ENCODE measurements at places on chromosomes 2 and 18.

DNA sequence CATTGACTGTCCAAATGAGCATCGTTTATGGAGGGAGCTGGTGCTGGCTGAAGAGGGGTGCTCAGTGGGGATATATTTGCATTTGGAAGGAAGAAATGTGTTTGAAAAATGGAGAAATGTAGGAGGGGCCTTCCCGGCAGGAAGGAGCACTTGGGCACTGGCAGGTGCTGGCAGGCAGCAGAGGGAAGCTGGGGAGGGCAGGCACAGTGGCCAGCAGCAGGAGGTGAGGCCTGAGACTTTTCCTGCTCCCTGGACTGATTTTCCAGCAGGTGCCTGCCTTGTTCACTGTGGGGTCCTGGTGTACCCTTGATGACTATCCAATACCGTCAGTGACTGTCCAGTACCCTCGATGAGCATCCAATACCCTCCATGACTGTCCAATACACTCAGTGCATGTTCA, 20.8 kb upstream of the HPCAL1 start:
- no peak for DNase-seq

- no peak for DNase-seq
Observed at GRCh38 chr18:59967878-59968277, 68.1 kb downstream of the PMAIP1 start.

GRCh38 chr2:229646186-229646723, 68.1 kb downstream of the DNER start:
- DNase-seq = no peak

DNA sequence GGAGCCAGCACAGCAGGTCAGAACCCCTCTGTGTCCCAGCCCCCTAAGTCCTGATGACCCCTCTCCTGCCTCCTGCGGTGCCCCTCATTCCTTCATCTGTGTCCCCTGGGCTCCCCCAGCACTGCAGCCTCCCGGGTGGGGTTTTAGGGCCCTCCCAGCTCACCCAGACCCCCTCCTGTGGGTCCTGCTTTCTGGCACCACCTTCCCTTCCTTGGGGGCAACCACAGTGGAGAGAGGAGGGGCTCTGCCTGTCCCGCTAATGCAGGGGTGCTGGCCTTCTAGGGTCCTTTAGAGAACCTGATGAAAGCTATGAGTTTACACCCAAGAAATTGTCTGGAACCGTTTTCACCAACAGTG, 42.7 kb upstream of the ALPP start:
- no peak for DNase-seq

DNA sequence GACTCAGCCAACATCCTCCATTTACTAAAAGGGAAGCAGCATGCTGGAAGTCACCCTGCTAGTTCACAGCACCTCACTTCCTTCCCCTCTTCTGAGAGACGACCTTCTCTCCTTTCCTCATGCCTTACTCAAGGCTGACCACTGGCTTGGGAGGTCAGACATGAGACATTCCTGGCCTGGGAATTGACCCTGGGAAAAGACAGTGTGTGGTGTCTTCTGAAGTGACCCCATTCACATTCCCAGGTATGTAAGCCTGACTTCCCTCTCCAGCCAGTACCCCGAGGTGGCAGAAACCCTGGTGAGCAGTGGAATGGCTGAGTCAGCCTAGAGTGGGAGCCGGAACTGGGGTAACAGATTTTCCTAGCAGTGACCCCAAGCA, 92.4 kb downstream of the PLB1 start:
- DNase-seq = no peak

GRCh38 chr2:170715062-170715931, at the start of gene SP5:
SP5 (plus strand) TSS chr2:170715337; CDS start chr2:170715513, 176 bp downstream.
- DNase-seq = no peak

GRCh38 chr2:124066776-124067175, 41.7 kb downstream of the CNTNAP5 start:
- no peak for DNase-seq

DNA sequence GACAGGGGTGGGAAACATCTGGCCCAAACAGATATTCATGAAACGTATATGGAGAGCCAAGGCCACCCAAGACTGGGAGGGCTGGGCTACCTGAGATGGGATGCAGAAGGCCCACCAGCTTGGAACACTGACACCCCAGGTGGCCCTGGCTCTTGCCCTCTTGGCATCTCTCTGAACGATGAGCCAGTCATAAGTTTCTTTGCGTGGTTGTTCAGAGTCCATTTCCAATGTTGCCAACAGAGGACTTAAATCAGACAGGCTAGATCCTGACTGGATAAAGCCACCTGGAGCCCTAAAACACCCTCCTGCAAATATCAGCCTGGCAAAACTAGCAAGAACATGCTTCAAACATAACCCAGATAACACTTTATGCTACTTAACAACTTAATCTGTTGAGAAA, 42.6 kb downstream of the LPIN2 start:
- no peak for DNase-seq

DNA sequence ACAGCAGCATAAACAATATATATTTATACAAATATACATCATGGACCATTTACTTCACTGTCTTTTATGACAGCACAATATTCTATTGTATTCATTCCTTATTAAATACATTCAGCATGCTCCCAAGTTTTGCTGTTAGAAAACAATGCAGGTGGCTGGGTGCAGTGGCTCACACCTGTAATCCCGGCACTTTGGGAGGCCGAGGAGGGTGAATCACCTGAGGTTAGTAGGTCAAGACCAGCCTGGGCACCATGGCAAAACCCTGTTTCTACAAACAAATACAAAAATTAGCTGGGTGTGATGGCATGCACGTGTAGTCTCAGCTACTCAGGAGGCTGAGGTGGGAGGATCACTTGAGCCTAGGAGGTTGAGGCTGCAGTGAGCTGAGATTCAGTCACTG, 39.0 kb downstream of the NPC1 start:
- no peak for DNase-seq

- no peak for DNase-seq
Observed at GRCh38 chr2:101440127-101440738, 34.7 kb downstream of the RFX8 start.

GRCh38 chr2:95031726-95032116, 6.2 kb downstream of the MAL start:
- DNase-seq = no peak

DNA sequence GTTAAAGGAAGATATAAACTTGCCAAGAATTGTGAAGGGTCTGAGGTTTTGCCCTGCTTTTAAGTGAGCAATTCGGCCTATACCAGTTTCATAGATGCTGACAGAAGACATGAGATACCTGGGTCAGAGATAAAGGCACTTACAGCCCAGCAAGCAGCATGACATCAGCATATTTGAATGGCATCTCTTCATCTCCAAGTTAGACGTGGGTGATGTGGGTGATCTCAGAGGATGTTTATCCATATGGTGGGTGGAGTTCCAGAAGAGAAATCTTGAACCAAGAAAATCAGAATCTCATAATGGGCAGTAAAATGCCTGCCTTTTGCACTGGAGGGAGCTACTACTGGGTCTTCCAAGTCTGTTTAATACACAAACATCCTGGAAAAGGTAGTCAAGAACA, 44.7 kb downstream of the GYPC start:
- no peak for DNase-seq

DNA sequence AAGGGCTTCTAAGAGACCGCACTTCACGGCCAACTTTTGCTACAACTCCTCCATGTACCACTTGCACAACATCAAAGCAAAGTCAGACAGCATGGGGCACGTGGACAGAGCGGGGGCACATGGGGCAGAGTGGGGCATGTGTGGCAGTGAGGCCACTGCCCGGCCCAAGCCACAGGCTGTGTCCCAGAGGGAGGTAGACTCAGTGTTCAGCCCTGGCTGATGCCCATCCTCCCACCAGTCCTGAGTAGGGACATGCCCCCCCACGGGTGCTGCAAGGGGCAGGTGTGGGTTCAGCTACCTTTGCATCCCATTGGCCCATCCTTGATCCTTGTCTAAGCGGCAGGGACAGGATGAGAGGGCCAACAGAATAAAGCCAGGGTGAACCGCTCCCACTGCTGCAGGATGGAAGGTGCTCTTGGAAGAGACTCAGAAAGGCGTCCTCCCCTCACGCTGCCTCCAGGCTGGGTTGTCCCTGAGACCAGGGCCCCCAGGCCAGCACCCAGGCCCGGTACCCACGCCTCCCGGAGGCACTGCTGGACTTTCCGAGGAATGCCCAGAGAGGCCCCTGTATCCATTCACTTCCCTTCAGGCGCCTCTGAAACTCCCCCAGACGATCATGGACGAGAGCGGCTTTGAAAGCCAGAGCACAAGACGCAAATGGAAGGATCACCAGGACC, 218.2 kb downstream of the NDUFA10 start:
- DNase-seq = no peak

DNA sequence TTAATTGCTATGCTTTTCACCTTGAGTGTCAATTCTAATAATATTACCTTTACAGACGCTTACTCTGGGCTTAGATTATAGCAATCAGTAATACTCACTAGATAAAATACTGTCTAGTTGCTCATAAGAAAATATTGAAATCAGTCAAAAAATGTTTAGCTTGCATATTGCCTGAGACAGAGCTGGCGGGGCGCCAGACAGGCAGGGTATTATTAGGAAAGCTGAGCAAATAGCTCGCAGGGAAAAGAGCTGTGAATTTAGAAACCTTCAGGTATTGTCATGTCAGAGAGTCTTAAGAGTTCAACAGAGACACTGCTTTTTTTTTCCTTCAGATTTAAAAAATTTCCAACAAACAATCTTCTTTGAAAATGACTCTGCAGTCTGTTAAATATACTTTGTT, 118.4 kb downstream of the MEIS1 start:
- no peak for DNase-seq

- DNase-seq = no peak
Observed at GRCh38 chr2:65658881-65659280, 226.5 kb upstream of the SPRED2 start.

DNA sequence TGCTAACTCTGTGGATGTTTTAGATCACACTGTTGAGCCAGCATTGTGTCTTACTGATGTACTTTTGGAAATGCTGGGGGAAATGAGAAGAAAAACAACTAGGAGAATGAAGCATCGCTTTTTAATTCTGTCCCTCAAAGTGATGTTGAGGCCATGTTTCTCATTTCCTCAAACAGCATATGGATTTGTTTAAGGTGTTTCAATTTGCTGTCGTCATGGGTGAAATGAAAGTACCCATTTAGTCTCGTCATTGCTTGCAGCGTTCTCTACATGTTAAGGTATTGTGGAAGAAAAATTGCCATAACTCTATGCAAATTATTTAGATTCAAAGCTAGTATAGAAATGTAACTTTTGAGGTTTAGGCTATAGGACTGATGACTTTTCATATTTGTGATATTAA, 151.3 kb downstream of the KCTD1 start:
- DNase-seq = no peak

- no peak for DNase-seq
Observed at GRCh38 chr18:55875371-55875901, 287.4 kb upstream of the TCF4 start.

DNA sequence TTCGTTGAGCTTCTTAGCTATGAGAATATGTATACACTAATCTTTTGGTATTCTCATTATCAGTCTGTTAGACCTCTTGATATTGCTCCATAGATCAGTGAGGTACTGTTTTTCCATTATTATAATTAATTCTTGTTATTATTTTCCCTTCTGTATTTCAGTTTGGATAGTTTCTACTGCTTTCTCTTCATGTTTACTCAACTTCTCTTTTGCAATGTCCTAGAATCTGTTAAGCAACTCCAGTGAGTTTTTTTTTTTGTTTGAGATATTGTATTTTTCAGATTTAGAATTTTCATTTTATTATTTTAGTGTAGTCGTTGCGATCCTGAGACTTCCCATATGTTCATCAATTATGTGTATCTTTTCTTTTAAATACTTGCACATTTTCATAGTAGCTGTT, 260.8 kb downstream of the SETBP1 start:
- no peak for DNase-seq

DNA sequence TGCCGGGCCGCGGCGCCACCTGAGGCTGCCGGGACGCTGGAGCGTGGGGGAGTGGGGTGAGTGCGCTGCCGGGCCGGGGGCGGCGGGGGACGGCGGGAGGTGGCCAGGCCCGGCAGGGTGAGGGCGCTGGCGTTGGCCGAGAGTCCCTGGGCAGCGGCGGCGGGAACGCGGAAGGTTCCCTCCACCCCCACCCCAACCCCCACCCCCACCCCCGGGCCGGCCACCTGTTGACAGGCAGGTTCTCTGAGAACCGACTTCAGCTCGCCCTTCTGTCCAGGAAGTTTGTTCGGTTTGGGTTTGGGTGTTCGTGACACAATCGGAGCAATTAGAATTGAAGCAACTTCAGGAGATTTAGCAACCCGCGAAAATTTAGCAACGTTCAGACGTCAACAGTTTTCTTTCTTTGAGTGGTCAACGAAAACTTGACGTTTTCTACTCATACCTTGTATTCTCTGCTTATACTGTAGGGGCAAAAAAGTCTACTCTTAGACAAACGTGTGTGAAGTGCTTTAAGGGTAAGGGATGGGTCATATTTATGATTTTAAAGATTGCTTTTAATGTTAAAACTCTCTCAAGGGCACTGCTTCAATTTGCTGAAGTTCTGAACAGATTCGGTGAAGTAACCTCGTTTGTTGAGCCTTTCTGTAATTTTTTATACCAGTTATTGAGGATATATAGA, 9.3 kb downstream of the OTX1 start:
- DNase-seq = no peak

DNA sequence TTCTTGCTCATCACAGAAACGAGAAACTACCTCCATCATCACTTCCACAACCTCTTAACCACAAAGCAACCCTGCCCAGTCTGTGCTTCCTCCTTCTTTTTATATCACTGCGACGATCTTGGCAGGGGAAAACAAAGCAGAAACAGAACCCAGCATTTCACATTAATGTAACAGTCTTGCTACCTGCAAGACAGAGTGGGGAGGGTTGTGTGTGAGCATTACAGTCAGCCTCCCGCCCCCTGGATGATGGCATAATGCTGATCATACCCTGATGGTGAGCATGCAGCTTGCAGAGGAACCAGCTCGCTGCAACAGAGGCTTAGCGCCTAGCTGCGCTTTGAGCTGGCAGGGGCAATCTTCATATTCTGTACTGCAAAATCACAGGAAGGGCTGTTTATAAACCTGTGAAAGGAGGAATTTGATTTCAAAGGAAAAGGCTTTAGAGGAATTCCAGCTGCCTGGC, 376.1 kb downstream of the IRS1 start:
- peak; percentile 18 for DNase-seq

Measured in bone marrow (tissue), 2 donors.